Hematopoietic multipotent progenitor cell (in vitro differentiated cells): ENCODE measurements at places on chromosomes 6 and 20.

DNA sequence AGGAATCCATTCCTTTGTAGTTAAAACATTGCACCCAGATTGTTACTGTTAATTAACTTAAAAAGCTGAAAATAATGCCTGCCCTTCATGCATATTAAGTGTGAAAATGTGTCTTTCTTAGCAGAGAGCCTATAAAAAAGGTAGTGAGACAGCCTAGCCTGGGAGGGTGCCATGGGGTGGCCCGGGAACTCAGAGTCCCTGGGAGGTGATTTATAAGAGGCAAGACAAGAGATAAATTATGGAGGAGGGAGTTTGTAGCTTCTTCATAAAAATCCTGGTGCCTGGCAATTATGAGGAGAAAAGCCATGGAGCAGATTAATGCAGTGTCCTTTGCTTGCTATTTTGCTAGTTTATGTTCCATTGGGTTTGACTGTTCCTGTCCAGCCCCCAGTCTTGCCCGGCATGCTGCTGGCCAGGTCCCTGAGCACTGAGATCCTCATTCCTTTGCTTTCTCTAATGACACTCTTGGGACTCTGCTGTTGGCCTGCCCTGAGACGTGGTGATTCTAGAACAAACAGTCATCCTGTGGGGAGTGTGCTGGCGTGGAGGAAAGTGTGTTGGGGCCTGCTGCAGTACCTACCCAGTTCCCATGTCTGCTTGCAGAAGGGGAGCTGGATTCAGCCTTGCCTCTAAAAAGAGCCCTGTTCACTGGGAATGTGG, 4.2 kb downstream of the MLN start:
- DNase-seq: no peak

DNA sequence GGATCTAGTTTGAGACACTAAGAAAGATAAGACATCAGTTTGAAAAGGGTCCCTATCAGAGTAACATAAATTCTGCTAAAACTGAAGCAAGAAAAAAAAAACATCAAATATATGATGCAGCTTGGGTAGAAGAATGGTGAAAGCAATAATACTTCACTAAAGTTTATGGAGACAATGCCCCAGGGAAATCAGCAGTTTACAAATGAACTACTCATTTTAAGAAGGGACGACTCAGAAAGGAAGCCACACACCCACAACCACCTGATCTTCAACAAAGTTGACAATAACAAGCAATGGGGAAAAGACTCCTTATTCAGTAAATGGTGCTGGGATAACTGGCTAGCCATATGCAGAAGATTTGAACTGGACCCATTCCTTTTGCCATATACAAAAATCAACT, 143.5 kb downstream of the TPBG start:
- no peak for DNase-seq

- no peak for DNase-seq
These were observed 4.1 kb downstream of the SLC22A7 start for GRCh38 chr6:43302126-43302525.

GRCh38 chr20:17985388-17986018, 16.7 kb downstream of the MGME1 start:
- DNase-seq: no peak

DNA sequence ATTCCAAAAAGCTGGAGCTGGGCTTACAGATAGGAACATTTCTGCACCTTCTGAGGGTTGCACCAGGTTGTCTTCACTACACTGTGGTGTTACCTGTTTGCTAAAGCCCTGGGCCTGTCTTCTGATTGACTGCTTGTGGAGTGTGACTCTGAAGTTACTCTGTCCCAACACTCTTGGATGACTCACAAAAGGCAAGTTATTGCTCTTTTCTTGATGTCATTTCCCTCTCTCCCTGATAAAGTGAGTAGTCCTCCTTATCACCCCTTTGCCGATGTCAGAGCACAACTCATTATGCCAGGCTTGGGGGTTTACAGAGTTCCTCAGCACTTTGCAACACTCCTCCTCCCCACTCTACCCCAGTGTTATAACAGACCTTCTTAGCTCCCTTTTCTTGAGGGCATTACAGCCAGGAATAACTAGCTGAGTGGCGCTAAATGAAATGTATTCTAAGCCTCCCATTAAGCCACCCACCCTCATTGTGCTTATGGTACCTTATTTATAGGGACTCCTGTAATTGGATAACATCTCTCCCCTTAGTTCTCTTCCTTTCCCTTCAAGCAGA, 36.1 kb upstream of the NKX2-4 start:
- no peak for DNase-seq

DNA sequence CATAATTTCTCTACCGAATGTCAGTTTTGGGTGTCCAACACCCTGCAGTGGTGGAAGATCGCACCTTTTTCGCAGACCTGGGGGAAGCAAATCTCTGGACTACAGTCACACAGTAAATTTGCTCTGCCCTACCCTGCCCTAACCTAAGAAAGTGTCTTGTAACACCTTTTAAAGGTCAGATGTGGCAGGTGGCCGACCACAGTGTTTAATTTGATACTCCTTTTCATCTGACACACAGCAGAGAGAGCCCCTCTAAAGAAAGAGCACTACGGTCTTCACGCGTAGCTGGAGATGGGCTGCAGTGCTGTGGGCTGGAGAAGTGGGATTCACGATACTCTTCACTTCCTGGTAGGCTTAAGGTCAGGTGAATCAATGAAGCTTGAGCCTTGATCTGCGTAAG, 109.9 kb downstream of the TMEM242 start:
- DNase-seq: no peak

- no peak for DNase-seq
These were observed 166.1 kb downstream of the CDKAL1 start for GRCh38 chr6:20700375-20700774.

GRCh38 chr20:21151791-21152190, 25.9 kb downstream of the KIZ start:
- DNase-seq: no peak

- peak; percentile 67 for DNase-seq
These were observed 83.6 kb downstream of the PLEKHG1 start for GRCh38 chr6:150683320-150683719.

- no peak for DNase-seq
These were observed 233.4 kb downstream of the CD109 start for GRCh38 chr6:73929405-73929804.

GRCh38 chr6:36116943-36117342, 13.4 kb upstream of the MAPK13 start:
- no peak for DNase-seq

DNA sequence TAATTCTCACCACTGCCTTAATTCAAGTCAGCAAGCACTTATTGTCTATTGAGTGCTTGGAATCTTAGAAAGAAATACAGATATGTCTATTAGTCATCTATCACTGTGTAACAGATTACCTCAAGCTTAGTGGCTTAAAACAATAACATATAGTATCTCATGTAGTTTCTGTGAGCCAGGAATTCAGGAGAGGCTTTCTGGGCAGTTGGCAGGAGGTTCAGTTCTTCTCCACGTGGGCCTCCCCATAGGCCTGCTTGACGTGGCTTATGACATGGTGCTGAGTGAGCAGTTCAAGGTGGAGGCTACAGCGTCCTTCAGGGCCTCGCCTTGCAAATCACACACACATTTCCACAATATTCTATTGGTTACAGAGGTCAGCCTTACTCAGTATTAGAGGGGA, 69.7 kb downstream of the DTD1 start:
- no peak for DNase-seq

DNA sequence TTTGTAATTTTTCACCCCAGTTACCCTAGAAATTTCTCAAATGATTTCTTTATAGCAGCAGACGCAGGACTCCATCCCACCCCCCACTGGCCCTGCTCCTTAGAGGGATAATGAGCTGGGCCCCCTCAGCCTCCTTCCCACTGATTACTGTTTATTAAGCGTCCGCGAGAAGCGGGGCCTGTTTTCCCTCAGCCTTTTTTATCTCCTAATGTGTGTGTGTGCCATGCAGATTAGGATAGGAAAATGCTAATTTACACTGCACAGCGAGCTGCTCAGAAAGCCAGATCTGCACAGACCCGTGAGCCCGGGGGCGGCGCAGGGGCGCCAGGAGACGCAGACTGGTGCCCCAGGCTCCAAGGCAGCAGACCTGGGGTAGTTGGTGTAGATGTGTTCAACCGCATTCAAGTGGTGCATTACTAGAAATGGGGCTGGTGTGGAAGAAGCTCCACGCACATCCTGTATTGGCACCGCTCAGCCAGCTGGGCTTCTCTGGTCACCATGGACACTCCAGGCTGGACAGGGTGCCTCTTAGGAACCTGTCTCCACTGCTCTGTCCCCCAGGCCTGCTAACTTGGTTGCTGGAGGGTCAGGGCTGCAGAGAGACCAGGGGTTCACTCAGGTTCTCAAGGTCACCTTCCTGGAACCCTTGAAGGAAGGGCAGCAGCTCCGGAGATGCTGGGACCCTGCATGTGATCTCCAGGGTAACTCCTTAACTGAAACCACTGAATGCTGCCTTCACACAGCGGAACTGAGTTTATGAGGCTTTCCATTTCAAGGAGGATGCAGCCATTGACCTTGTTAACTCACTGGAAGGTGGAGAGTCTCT, 256.3 kb downstream of the ERMARD start:
- no peak for DNase-seq

- no peak for DNase-seq
These were observed 45.2 kb downstream of the RSPH3 start for GRCh38 chr6:158954753-158955152.

DNA sequence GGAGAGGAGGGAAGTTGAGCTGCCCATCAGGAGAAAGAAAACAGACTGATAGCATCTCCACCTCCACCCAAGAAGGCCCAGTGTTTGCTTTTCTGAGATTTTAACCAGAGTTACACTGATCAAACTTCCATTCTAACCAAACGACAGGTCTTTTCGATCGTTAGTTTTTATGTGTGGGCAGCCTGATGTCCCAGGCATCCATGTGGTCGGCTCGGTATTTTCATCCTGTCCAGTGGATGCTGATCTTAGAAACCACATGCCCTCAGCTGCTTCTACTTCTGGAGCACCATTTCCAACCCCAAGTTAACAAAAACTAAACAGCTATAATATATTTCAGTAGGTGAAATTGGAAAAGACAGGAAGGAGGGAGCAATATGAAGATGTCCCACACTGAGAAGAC, 536.8 kb upstream of the JAG1 start:
- no peak for DNase-seq
